ENCODE measurements at places on chromosomes 6 and 20. TPM values are rescaled to one million over a fixed set of nuclear protein-coding genes. Genes with fewer than 3 reads are reported as not detected.
A peak's percentile ranks its signal among the peaks of the same experiment; 100 is the strongest.

Gene NHLRC1
- 3.2 TPM for total RNA-seq

- DNase-seq, result peak; percentile 37
Observed at GRCh38 chr6:154595538-154595937, 85.1 kb upstream of the CNKSR3 start.

DNA sequence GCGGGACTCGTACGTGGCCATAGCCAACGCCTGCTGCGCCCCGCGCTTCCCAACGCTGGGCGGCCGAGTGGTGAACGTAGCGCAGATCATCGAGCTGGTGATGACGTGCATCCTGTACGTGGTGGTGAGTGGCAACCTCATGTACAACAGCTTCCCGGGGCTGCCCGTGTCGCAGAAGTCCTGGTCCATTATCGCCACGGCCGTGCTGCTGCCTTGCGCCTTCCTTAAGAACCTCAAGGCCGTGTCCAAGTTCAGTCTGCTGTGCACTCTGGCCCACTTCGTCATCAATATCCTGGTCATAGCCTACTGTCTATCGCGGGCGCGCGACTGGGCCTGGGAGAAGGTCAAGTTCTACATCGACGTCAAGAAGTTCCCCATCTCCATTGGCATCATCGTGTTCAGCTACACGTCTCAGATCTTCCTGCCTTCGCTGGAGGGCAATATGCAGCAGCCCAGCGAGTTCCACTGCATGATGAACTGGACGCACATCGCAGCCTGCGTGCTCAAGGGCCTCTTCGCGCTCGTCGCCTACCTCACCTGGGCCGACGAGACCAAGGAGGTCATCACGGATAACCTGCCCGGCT, 3.4 kb downstream of the SLC32A1 start:
- DNase-seq, result no peak

DNA sequence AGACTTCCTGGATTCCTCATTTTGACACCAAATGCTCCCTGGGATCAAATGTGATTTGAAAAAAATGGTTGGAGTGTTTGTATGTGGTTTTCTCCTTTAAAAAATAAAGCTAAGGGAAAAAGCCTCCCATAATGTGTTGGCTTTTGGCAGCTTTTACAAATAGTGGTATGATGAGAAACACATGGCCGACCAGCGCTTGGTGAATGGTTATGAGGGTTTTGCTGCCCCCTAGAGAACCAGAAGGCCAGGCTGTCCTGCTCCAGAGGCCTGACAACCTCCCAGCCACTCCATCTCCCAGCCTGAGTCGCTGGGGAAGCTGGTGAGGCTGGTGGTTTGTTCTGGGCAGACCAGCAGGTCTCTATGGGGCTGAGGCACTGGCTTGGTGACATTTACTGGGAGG, 69.3 kb downstream of the CLIC5 start:
- peak; percentile 76 for DNase-seq

GRCh38 chr6:52509281-52510212, 67.3 kb downstream of the TRAM2 start:
- DNase-seq, result no peak

DNA sequence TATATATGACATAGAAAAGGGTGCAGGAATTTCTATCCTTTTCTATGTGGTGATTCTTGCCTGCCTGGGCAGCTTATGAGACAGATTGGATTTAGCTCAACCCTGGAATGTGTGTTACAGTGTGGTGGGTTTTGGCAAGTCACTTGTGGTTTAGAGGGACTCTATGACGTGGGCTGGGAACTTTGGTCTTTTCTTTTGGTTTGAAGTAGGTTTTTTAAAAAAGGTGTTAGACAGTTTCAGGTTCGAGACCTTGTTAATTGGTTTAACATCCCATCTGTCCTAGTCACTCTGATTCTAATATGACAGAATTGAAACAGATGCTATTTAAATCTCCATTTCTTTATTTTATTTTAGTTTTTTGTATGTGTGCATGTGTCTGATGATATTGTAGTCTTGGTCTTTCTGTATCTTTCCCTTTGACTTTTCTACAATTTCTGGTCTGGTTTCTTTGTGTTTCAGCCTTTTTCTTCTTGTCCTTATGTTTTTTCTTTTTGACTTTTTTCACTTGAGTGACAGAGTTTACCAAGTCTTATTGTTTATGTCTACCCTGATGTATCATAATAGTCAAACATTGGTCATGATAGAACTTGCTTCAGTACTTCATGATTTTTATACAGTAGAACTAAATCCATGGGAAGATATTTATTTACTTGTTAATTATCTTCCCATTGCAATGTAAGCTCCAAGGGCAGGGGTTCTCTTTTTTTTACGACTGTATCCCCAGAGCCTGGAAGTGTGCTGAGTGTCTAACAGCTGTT, 174.3 kb downstream of the CDKAL1 start:
- no peak for DNase-seq

Gene ANGPT4
- total RNA-seq, result not detected

Gene SRMS
- total RNA-seq, result not detected

Gene TENT5A
- 26.3 TPM for total RNA-seq

Gene FNDC1
- total RNA-seq, result 102 TPM

Gene TCP11
- total RNA-seq, result not detected

GRCh38 chr6:158374020-158374419, 61.8 kb downstream of the TULP4 start:
- no peak for DNase-seq

GRCh38 chr20:19909725-19910124, 107.4 kb upstream of the NAA20 start:
- DNase-seq, result no peak

GRCh38 chr6:130769861-130770260, 57.3 kb upstream of the SMLR1 start:
- DNase-seq, result no peak

DNA sequence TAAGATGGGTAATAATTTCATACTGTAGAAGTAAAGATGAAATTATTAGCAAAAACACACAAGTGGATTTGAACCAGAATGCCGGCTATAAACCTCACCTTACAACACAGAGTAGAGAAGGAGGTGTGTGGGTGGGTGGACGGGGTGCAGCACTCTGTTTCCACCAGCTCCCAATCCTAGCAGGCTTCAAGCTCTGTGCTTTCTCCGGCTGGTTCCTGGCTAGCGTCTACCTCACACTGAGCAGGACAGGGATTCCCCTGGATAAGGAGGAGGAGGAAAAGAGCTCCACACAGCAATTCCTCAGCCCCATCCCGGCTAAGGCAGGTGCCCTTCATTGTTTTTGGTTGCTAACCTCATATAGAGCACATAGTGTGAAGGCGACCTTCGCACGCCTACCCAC, 453.3 kb downstream of the C6orf118 start:
- no peak for DNase-seq

GRCh38 chr20:57774951-57775350, 65.1 kb upstream of the PMEPA1 start:
- DNase-seq, result no peak

DNA sequence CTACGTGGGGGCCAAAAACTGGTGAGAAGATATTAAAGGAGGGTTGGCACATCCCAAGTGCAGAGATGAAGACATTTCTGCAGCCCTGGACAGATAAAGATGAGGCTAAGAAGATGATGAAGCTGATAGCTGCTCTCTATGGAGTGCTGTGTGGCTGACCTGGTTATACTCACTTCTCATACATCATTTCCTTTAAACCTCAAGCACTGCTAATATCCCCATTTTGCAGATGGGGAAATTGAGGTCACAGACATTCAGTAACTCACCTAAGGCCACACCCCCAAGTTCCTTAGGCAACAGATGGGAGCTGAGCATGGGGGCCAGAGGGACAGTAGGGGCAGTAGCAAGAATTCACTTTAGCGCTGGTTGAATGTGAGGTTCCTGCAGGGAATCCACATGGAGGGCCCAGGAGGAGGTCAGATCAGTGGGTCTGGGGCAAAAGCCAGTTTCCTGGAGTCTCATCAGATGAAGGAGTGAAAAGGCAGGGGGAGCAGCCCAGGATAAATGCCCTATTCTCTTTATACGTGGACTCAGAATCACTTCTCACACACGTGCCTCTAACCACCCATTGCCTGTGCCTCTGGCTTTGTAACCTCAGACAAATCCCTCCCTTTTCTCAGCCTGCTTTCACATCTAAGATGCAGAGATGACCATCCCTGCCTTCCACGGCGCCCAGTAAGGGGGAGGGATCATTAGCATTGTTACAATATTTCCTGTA, 125.8 kb downstream of the NFATC2 start:
- DNase-seq, result no peak

GRCh38 chr20:62227977-62228958, 8.2 kb upstream of the HRH3 start:
- no peak for DNase-seq

Gene CD93
- total RNA-seq, result 112 TPM

- DNase-seq, result no peak
Observed at GRCh38 chr6:37013516-37014491, 8.3 kb downstream of the FGD2 start.

Gene DYNLT2
- total RNA-seq, result 5.7 TPM

Gene ASIP
- total RNA-seq, result not detected

GRCh38 chr20:3674995-3675900, 6.6 kb downstream of the ADAM33 start:
- DNase-seq, result no peak

GRCh38 chr6:5085648-5086293, 630 bp downstream of the PPP1R3G start:
- peak; percentile 74 for DNase-seq

Gene TFAP2A
- 6.7 TPM for total RNA-seq

DNA sequence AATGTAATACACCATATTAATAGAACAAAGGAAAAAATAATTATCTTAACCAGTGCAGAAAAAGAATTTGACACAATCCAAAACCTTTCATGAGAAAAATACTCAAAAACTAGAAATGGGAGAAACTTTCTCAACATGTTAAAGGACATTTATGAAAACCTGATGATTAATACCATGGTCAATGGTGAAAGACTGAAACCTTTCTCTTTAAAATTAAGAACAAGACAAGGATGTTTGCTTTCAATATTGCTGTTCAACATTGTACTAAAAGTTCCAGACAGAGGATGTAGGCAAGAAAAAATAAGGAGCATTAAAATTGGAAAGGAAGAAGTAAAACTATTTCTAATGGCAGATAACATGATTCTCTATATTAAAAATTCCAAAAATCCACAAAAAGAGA, 981.3 kb upstream of the FLRT3 start:
- no peak for DNase-seq

DNA sequence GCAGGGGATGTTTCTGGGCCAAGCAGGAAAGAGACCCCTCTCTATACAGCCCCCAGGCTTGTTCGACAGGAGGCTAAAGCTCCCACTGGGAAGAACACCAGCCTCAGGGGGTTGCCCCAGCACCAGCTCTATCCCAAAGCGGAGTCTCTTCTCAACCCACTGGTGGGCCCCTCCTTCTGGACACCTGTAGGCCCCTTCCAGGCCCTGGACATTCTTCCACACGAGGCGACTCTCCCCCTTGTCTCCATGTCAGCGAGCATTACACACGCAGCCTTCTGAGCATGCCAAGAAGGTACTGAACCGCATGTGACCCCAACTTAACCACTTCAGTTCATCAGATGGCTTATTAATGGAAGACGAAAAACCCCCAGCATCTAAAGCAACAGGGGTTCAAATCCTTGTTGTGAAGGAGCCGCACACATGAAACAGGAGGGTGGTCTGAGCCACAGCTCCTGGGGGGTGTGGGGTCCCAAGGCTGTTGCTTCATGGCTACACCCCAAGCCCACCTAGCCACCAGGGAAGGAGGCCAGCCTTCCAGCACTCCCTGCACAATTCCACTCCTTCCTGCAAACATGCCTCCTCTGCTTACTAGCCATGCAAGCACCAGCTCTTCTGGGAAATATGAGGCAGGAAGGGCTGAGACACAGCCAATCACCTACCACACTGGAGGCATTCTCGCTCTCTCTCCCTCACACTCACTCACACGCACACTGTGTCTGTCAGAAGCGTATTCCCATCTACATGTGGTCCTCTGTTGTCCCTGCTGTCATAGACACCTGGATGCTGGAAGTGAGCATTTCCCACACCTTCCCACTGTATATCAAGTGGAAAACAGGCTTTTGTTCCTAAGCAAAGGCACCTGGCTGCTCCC, 104.5 kb downstream of the NOL4L start:
- no peak for DNase-seq

GRCh38 chr6:90612313-90612680, 25.4 kb upstream of the MAP3K7 start:
- no peak for DNase-seq

- DNase-seq, result peak; percentile 71
Observed at GRCh38 chr20:1933465-1933870, 38.3 kb downstream of the SIRPA start.

Gene EYA2
- 1.3 TPM for total RNA-seq

GRCh38 chr6:107843400-107843799, 19.3 kb upstream of the SCML4 start:
- no peak for DNase-seq

Gene WFDC12
- total RNA-seq, result not detected

DNA sequence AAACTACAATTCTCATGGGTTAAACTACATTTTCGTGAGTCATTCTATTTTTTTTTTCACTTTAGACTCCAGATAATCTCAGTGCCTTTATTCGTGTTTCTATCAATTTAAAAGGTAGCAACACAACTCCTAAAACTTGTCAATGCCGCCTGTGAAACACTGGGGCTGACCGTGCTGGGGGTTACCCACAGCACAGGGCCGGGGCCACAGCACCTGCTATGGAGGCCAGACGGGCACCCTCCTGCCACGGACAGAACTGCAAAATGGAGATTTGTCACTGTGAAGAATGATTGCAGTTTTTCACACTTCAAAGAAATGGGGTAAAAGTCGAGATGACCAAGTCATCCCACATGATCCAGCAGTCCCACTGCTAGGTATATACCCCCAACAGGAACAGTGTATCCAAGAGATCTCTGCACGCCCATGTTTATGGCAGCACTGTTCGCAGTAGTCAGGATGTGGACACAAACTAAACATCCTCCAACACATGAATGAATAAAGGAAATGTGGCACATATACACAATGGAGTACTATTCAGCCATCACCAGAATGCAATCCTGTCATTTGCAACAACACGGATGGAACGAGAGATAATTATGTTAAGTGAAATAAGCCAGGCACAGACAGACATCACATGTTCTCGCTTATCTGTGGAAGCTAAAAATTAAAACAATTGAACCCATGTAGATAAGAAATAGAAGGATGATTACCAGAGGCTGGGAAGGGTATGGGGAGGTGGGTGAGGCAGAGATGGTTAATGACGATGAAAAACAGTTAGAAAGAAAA, 290.1 kb downstream of the SMOC2 start:
- no peak for DNase-seq
